ENCODE measurements at places on chromosomes 1 and 21. TPM values are rescaled to one million over a fixed set of nuclear protein-coding genes. Genes with fewer than 3 reads are reported as not detected.

CHRNB2 gene
- not detected for total RNA-seq

OLFM3 gene
- not detected for total RNA-seq

CSF1 gene
- 82.5 TPM for total RNA-seq

WDR64 gene
- total RNA-seq, result not detected

FAF1 gene
- 40.2 TPM for total RNA-seq

ITLN2 gene
- total RNA-seq, result not detected
